ENCODE measurements at places on chromosomes 1 and 21.

DNA sequence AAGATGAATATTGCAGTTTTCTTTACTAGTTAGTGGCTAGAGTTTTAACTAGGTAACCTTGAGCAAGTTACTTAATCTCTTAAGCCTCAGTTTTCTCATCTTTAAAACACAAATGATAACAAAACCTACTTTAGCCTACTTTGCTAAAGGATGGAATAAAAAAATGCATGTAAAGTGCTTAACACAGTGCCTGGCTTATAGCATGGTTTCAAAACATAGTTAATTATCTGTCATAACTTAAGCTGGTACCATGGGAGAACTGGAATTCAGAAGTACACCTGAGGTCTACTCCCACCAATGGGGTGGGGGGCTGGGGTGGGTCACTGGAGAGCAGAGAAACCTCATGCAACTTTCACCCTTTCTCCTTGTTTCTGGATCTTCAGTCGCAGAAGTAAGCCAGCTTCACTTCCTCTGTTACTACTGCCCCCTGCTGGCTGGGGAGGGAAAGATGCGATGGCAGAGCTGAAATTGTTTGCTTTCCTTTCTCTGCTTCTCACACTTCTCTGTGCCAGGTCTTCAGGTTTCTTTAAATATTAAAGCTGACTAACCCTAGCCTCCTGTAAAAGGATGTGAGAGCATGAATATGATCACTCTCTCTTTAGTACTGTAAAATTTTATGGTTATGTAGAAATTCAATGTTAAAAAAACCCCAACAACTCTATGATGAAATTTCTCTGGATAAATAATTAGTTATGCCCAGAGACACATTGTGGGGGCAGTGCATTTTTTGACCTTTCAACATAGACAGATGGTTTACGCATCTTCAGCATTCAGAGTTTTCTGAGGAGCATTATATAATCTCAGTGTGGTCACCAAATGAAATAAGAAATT is 324.2 kb downstream of the HLX start:
- DNase-seq, result peak; percentile 11

DNA sequence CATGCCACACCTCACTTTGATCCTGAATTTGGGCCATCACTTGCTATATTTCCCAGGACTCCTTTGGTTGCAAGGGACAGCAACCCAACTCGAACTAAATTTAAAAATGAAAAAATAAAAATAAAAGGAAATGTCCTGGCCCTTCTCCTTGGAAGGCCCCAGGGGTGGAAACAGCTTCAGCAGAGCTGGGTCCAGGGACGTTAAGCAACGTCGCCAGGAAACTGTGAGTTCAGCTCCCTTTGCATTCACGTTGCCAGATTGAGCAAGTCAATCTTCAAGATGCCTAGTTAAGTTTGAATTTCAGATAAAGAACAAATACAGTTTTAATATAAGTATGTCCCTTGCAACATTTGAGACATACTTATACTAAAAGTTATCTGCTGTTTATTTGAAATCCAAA is 14.6 kb upstream of the SPSB1 start:
- DNase-seq, result no peak

- DNase-seq, result no peak
These were observed 96.0 kb upstream of the ACTRT2 start for GRCh38 chr1:2925291-2925690.

DNA sequence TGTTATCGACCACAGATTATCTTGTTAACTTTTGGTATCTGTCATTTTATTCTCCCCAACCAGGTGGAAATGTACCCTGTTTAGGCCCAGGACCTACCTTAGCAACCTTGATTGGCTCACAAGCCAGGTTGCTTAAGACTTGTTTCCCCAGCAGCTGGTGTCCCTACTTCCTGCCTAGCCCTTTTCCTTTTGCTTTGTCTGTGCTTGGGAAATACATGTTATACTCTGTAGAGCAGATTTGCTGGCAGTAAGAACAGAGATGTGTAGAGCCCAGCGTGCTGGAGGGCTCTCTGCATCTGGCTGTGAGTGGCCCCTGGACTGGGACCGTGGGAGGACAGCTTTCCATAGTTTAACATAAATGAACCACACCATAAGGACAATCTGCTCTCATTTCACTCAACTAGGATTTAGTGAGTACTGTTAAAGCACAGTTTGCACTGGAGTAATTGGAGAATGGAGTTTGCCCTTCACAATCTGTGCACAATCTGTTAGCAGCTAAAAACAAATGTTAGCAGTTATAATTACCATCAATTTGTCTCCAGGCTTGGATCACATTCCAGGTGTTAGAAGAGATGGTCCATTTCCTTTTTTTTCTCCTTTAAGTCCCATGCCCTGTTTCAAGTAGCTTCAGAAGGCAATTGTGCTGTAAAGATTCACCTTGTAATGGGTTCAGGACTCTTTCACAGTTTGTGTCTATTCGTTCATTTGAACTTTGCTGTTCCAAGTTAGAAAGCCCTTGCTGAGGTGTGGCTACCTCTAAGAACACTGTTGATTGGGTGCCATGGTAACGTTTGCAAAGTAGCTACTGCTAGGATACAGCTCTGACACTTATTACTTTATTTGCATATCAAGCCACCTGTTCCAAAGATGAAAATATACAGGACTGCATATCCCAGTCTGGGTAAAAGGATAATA is at the start of gene APOBEC4:
Gene APOBEC4 (minus strand): TSS at position 770 of the 915 bp plus-strand sequence. CDS start 4,535 bp downstream, outside the sequence.
- DNase-seq, result no peak

DNA sequence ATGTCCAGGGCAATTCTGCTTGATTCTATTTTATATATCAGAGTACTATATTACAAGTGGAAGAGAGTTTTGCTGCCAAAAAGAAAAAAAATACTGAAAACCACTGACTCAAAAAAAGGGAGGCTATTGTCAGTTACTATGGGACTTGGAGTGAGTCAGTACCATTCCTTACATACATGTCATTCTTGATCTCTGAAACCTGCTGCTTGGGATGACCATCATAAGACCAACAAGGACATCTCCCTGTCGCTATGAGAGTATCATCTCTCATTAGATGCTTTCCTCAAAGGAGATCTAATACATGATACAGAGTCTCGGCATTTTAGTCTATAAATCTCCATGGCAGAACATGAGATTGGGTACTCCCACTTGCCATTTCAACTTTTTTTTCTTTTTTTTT is 11.8 kb upstream of the INPP5B start:
- no peak for DNase-seq

GRCh38 chr1:173330149-173330951 is 123.2 kb upstream of the TNFSF4 start:
- no peak for DNase-seq

DNA sequence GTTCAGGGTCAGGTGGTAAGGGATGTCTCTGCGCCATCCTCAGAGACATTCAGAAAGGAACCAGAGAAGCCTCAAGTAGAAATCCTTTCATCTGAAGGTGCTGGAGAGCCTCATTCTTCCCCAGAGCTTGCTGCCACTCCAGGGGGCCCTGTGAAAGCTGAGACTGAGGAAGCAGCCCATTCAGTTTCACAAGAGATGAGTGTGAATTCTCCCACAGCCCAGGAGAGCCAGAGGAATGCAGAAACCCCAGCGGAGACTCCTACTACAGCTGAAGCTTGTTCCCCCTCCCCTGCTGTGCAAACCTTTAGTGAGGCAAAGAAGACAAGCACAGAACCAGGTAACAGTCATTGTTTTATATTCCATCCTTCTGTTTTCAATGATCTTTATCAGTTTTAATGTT is 38.7 kb downstream of the ZBTB40 start:
- no peak for DNase-seq

DNA sequence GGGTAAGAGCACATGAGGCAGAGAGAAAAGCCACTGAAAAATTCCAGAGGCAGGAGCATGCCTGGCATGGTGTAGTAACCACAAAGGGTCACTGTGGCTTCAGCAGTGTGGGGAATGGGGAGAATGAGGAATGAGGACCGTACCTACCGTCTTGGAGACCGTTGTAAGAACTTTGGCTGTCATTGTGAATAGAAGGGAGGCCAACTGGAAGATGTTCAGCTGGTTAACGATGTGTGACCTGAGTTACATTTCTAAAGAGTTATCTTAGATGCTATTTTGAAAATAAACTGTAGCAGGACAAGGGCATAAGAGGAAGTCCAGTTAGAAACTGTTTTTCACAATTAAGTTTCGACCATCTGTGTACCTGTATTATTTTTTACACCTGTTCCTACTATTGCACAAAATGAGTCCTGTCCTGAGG is 365.5 kb upstream of the SGIP1 start:
- DNase-seq, result no peak

DNA sequence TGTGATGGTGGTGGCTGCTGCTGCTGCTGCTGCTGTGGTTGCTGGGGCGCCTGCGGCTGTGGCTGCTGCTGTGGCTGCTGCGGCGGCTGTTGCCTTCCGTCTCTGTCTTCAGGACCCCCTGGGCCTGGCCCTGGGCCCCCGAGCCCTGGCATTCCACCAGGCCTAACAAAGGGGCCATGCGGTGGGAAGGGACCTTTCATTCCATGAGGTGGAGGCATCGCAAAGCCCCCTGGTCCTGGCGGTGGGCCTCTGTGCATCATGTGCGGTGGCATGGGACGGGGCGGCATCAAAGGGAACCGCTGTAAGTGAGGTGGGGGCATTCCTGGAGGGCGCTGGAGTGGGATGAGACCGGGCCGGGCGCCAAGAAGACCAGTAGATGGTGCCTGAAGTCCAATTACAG is 12.4 kb downstream of the SOD1 start:
- DNase-seq, result no peak

- no peak for DNase-seq
These were observed 299.7 kb downstream of the OLFM3 start for GRCh38 chr1:101697072-101697471.

DNA sequence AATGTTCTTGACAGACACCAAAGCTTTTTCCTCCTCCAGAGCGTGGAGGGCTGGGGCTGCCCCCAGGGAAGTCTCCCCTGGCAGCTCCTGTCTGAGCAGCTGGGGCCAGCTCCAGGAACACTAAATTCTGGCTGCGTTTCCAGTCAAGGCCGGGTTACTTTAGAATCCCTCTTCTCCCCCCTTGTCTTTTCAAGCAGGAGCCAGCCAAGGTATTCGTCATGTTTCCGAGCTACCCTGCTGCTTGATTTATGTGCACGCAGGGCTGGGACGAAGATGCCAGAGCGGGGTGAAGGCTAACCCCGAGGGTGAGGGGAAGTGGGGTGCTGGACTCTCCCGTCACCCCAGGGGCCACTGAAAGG is 68.1 kb upstream of the ANGPTL1 start:
- DNase-seq, result no peak

- no peak for DNase-seq
These were observed 108.7 kb downstream of the PRDM2 start for GRCh38 chr1:13808729-13809131.

DNA sequence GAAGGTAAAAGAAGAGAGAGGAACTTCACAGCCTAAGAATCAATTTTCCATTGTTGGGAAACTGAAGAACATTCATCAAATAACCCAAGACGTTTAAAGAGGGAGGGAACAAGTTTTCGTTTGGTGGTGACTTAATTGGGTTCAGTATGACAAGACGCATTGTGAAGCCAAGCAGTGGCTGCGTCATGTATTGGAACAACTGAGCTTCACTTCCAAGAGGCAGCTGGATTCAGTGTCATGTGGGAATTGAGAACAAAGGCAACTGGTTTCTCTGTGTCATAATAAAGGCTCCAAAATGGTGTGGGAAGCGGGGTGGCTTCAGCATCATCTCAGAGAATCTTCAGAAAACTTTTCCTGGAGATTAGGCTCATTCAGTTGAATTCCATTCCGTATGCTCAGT is 29.8 kb upstream of the RC3H1 start:
- no peak for DNase-seq

DNA sequence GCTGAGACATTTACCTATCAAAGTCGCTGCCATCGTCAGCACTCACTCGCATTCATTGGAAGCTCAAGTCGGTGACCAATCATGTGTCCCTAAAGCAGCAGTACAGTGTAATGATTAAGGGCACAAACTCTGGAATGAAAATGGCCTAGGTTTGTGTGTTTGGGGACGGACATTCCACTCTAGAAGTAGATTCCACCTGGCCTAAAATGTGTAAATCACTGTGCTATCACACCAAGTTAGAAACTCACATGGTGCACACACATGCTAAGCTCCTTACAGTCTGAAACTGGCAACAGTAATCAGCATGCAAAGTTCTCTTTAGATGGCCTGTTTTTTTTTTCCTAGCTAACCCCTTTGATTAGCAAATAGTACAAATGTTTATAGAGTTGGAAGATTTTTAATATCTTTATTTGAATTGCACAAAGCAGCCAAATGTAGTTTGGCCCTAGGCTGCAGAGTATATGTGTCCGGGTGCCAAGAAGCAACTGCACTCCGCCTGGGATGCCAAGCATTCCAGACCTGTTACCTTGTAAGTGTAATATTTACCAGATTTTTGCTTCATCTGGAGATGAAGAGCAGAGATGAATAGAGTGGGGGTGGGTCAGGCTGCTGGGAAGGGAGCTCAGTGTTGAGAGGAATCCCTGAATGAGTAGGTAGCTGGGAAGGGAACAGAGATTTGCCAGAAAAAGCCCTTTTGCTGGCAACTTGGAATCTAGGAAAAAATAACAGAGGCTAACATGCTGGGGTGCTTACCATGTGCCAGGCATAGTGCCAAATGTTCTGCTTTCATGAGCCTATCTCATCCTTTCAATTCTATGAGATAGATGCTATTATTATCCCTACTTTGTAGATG is 35.2 kb downstream of the TGFB2 start:
- no peak for DNase-seq

DNA sequence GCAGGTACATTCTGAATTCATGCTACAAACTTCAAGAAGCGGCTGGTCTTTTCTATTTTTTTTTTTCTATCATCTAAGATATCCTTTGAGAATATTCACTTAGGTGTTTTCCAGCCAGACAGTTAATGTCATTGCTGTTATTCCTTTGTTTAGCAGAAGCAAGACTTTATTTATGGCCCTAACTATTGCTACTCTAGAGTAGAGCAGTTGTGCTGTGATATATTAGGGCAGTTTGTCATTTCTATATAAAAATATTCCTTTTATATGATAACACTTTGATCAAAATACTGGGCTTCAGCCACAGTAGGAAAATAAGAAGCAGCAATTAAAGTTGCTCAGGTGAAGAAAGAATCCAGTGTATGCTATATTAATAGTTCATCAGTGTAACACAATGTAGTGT is 959.3 kb downstream of the NCAM2 start:
- no peak for DNase-seq

- no peak for DNase-seq
These were observed 1.7 kb upstream of the PTPRC start for GRCh38 chr1:198637157-198637556.

DNA sequence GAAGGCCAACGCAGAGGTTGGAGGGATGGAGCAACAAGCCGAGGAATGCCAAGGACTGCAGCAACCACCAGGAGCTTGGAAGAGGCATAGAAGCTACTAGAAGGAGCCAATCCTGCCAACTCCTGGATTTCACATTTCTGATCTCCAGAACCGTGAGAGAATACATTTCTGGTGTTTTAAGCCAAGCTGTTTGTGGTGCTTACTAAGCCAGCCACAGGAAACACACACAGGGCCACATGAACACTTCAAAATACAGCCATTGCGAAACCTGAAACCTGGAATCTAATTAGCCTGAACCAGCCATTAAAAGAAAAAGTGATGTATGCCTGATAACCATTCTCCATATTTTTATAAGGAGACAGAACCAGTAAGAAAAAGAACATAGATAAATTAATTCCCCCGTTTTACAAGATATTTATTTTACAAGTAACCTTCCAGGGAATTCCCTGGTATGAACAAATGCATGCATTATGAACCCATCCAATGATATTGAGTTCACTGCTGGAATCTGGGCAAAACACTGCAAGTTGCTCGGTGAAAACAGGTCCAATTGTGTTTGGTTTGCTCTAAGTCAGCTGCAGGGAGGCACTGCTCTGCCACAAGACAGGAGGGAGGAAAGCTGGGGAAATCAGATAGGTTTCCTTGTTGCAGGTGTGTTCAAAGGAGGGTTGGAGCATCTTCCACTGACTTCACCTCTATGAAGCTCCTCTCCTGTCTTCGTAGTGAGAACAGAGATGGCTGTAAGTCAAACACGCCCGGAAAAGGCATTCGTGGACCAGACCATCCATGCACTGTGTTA is 70.2 kb downstream of the ETS2 start:
- no peak for DNase-seq

GRCh38 chr21:27564684-27565301 is 597.9 kb upstream of the ADAMTS5 start:
- DNase-seq, result no peak
